ENCODE measurements at places on chromosomes 12 and 14.

- peak; percentile 79 for DNase-seq
Observed at GRCh38 chr14:20436363-20436755, 393 bp upstream of the KLHL33 start.

GRCh38 chr14:105494606-105494929, 3.5 kb downstream of the TEDC1 start:
- no peak for DNase-seq

GRCh38 chr12:106358396-106359241, 1.1 kb downstream of the POLR3B start:
- peak; percentile 68 for DNase-seq

- DNase-seq, result peak; percentile 50
Observed at GRCh38 chr12:46677749-46678148, 148.0 kb downstream of the SLC38A4 start.

DNA sequence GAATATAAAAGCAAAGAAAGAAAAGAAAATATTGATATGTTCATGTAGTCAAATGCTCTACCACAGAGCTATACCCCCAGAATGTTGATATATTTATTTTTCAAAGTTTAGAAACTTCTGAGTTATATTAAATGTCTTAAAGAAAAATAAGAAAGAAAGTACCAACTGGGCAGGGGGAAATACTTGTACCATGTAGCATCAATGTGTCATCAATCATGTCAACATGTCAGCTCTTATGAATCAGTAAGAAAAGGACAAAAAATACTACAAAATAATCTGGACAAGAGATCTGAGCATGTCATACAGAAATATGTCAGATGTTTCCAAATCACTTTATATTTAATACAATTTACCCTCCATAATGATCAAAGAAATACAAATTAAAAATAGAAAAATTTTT, 595.1 kb upstream of the ATP2B1 start:
- DNase-seq, result no peak

- DNase-seq, result no peak
Observed at GRCh38 chr14:24813089-24813815, 179.3 kb upstream of the GZMB start.

- DNase-seq, result no peak
Observed at GRCh38 chr12:98419795-98420404, 95.5 kb upstream of the TMPO start.

- peak; percentile 51 for DNase-seq
Observed at GRCh38 chr14:55438066-55438683, 2.2 kb downstream of the TBPL2 start.

DNA sequence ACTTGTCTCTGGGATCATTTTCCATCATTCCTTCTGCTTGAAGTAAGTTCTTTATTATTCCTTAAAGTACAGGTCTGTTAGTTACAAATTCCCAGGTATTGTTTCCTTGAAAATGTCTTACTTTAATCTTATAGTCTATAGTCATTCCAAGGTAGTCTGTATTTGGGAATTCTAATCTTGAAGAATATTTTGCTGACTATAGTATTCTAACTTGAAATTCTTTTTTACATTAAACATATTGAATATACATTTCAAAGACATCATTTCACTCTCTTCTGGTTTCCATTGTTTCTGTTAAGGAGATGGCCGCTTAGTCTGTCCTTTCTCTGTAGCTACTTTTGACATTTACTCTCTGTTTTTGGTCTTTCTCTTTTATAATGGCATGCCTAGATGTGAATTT, 399.8 kb downstream of the TMEM117 start:
- DNase-seq, result no peak

GRCh38 chr14:23910101-23910875, 43.3 kb upstream of the DHRS4 start:
- peak; percentile 68 for DNase-seq

DNA sequence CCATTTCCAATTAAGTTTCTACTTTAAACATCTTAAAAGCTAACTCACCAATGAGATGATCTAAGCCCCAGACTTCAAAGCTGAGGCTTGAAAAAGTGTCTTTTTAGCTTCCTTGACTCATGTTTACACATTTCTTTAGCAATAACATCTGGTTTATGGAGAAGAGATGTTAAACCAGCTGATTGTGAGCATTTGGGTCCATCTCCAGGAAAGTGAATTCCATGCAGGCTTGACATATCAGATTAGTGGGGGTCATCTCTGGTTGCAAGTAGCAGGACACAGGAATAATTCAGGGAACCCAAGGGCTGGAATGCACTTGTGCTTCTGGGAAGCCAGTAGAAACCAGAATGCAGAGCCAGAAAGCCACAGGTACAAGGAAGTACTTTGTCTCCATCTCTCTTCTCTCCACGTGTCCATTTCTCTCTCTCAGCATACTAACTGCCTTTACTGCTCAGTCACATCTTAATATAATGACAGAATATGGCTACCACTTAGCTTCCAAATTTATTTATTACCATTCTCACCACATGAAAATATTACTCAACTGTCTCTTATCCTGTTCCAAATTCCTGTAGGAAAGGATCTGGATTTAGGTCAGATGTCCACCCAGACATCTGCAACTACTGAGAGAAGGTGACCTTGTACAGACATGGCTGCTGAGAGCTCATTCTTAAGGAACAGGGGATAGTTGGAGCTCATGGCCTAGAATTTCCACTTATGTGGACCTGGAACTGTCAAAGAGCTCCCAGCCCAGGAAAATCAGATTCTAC, 104.4 kb downstream of the SCN8A start:
- DNase-seq, result peak; percentile 25

DNA sequence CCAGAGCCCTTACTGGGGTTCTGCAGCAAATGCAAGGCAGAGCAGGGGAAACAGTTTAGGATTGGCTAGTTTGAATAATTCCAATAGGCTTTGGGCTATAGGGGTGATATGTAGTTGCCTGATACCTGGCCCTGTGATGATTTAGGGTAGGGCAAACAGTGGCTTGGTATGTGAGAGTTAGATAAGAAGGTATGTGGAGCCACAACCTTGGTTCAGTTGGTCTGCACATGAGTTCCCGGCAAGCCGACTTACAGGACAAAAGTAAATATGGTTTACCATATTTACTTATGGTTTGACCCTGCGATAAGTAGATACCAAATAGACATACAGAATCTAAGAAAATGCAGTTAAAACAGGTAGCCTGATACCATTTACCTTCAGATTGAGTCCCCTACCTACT, 8.3 kb upstream of the CAPRIN2 start:
- no peak for DNase-seq

DNA sequence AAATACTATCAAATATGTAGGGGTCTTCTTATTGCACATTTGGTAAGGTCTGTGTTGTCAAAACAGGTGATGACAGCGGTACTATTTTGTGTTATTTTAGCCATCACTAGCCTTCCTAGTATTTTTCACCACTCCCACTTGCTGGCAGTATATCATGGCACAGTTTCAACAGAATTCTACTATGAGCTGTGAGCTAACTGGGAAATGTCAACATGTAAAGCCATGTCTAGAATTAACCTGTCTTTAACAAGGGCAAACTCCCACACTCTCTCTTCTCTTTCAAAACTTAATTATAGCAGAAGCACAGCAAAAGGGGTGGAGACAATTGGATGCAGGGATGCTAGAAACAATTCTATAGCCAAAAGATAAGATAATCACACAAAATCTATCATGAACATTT, 253.4 kb downstream of the PAX9 start:
- DNase-seq, result no peak

DNA sequence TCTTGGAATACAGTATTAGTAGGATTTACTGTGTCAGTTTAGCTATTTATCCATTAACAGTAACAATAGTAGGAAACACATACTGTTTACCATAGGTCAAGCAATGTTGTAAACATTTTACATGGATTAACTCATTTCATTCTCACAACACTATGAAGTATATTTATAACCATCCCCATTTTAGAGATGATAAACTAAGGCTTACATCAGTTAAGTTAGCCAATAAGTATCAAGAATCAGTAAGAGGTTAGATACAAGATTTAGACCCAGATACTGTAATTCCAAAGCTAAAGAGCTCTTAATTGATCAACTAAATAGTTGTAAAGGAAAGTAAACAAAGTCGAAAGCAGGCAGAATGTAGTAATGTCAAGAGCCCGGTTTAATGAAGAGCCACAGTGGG, 1.1 kb downstream of the SYNJ2BP start:
- no peak for DNase-seq

DNA sequence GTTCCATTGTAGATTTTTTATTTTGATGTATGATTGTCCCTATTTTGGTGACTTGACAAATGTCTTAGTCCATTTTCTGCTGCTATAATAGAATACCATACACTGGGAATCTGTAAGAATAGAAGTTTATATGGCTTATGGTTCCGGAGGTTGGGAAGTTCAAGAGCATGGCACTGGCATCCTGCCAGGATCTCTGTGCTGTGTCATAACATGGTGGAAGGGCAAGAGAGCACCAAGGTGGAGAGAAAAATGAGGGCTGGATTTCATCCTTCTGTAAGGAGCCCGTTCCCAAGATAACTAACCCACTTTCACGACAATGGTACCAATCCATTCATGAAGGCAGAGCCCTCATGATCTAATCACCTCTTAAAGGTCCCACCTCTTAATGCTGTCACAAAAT, 176.7 kb downstream of the TMEM132D start:
- no peak for DNase-seq

- DNase-seq, result no peak
Observed at GRCh38 chr14:100091386-100091785, 26.2 kb downstream of the EVL start.

DNA sequence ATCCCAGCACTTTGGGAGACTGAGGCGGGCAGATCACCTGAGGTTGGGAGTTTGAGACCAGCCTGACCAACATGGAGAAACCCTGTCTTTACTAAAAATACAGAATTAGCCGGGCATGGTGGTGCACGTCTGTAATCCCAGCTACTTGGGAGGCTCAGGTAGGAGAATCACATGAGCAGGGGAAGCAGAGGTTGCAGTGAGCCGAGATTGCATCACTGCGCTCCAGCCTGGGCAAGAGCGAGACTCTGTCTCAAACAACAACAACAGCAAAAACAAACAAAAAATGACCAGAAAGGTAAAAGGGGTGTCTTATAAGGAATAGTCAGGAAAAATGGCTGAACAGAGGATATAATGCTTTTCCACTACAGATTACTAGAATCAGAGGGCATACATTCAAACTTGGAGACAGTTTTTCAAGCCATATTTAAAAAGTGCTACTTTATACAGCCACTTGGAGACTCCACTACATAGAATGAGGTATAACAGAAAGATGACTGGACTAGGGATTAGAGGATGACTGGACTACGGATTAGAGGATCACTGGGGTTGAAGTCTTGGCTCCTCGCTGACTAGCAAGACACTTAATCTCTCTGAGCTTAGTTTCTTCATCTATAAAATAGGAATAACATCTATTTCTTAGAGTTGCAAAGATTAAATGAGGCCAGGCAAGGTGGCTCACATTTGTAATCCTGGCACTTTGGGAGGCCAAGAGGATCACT, 4.9 kb upstream of the CS start:
- no peak for DNase-seq

DNA sequence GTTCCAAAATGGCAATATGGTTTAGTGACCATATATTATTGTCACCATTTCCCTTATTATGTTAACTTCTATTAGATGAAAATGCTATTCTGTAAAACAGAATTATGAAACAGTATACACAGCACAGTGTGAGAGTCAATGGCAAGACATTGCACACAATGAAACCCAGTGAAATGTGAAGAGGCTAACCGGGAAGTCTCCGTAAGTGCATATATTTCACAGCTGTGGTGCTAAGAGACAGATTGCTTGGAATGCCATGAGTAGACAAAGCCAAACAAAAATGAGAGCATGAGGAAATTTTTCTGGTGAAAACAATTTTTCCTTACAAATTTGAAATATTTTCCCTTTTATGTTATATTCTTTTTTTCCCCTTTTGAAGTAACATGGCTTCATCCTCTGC, 49.4 kb downstream of the DYRK2 start:
- DNase-seq, result peak; percentile 36

- no peak for DNase-seq
Observed at GRCh38 chr14:23704890-23705289, 68.7 kb downstream of the DHRS2 start.

GRCh38 chr12:41514021-41514777, 326.1 kb downstream of the PDZRN4 start:
- no peak for DNase-seq

DNA sequence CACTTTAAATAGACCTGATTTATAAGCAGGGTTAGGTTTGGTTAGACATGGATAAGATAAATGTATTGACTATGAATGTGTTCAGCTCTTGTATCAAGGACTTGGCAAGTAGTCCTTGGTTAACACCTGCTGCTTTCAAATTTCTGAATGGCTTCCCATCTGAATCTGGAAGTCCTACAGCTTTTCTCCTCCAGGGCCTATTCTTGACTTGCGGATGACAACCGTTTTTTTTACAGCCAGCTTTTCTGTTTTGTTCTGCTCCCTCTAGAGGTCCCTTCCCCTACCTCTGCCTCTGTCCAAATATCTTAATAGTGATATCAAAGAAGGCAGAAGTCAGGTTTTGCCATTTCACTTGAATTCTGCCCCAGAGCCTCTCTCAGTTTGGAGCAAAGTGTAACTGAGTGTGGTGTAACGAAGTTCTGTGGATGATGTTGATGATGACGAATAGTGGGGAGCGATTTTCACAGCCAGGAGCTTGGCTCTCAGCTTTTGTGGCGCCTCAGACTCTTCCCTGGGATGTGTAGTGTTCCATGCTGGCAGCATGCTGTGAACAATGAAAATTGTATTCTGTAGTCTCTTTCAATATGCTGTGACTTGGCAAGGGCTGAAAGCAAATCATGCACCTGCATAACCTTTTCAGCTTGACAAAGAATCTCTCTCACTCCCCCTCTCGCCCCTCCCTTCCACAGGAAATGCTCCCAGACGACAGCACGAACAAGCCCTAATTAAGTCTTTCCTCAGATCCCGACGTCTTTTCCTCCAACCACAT, 5.0 kb upstream of the SLC4A8 start:
- DNase-seq, result no peak

DNA sequence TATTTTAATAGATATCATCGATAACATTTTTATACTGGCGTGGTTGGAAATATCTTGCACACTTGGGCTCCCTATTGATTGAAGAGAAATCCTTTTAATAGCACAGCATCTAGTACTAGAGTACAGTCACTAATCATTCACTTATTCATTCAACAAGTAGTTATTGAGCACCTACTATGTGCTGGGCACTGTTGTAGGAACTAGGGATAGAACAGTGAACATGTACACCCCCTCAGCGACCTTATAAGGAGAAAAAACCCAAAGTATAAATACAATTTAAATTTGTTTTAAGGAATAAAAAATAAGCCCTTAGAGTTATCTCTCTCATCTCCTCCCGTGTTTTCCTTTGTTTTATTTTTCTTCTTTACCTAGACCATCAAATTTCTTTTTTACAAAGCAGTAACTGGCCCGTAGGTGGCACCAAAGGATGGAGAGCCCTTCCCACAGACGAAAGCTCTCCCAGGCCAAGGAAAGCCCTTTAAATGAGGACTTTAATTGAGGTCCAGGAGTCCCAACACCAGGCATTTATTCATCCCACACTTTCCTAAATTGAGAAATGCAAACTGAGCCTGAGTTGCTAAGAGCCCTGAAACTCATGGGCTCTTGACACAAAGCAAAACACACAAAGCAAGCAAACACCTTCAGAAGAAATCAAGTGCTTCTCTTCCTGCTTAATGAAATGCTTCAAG, 29.0 kb downstream of the PEBP1 start:
- peak; percentile 9 for DNase-seq

GRCh38 chr14:88695870-88696269, 96.9 kb downstream of the EML5 start:
- peak; percentile 27 for DNase-seq

GRCh38 chr14:73172500-73172899, 36.2 kb downstream of the PSEN1 start:
- DNase-seq, result no peak

- DNase-seq, result no peak
Observed at GRCh38 chr12:91627225-91627624, 444.6 kb upstream of the DCN start.

Measured in fibroblast of skin of abdomen (primary cell).